Kidney glomerular epithelial cell (primary cell): ENCODE measurements at places on chromosomes 16 and 17.

DNA sequence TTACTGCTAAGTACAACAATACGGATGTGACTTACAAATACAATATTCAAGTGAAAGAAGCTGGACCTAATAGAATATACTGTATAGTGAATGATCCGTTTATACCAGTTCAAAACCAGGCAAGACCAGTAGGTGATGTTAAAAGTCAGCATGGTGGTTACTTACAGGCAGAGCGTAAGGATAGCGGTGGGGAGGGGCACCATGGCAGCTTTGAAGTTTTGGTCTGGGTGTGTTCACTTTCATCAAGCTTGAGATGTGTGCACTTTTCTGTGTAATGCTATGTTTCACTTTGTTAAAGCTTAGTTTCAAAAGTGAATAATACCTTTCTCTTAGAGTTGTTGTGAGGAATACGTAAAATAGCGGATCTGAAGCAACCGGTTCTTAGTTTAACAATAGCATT lies 16.5 kb upstream of the SLC35G3 start:
- no peak for DNase-seq

- DNase-seq: peak; percentile 41
Observed at GRCh38 chr16:87956365-87957231, 5.4 kb downstream of the BANP start.

- no peak for DNase-seq
Observed at GRCh38 chr17:67637901-67638641, 79.7 kb upstream of the NOL11 start.

- DNase-seq: no peak
Observed at GRCh38 chr16:82750068-82750467, 123.3 kb downstream of the CDH13 start.

GRCh38 chr16:88438084-88438870 lies 14.8 kb upstream of the ZFPM1 start:
- DNase-seq: no peak

DNA sequence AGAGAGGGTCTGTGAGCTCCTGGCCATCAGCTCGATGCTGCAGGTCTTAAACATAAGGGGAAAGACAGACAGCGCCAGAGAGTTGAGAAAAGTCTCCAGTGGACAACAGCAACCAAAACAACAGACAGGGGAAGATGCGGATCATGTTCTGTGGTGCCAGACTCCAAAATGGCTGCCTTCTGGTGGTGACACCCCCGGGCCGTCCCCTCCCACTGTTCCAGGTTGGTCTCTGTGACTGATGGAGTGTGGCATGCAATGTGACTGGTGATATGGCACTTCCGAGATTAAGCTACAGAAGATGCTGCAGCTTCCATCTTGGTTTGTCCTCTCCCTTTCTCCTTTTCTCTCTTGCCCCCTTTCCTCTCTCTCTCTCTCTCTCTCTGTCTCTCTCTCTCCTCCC lies 40.4 kb upstream of the RBFOX3 start:
- DNase-seq: no peak

DNA sequence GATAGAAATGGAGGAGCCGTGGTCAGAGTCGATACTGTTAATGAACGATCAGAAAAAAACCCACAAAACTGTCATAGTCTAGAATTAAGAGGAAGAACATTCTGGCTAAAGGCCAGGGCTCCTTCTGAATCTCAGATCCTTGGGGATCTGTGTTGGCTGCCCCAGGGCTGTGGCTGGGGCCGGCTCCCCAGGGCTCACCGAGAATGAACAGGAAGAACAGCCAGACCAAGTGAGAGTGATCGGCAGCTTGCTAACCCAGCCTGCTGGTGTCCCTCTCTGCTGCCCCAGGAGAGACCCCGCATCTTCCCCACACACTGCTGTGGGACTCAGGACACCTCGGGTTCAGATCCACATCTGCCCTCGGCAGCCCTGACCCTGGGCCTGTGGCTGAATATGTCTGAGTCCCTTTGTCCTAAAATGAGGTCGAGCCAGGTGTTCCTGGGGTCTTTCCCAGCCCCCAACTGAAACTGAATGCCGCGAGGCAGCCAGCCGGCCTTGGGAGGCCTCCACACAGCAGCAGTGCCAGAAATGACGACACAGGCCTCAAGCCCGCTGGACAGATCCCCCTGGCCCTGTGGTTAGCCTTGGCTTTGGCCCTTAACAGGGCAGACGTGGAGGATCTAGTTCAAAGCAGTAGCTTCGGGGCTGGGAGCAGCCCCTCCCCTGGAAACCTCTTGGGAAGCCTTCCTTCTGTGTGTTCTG lies 23.9 kb upstream of the CLEC18A start:
- DNase-seq: peak; percentile 40

DNA sequence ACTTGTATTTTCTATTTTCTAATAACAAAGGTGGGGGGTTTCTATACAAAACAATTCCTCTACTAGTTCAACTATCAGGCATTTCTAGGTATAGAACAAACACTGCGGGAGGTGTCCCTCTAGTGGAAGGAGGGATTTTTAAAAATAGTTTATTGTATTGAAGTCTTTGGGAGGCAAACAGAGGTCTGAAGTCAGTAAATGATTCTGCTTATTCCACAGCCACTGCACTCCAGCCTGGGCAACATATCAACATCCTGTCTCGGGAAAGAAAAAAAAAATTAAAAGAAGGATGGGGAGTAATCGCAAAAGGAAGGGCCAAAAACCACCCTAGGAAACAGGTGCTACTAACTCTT lies 648 bp upstream of the ERCC4 start:
- DNase-seq: peak; percentile 59

GRCh38 chr17:36675786-36676185 lies 74.4 kb downstream of the MRM1 start:
- DNase-seq: no peak

DNA sequence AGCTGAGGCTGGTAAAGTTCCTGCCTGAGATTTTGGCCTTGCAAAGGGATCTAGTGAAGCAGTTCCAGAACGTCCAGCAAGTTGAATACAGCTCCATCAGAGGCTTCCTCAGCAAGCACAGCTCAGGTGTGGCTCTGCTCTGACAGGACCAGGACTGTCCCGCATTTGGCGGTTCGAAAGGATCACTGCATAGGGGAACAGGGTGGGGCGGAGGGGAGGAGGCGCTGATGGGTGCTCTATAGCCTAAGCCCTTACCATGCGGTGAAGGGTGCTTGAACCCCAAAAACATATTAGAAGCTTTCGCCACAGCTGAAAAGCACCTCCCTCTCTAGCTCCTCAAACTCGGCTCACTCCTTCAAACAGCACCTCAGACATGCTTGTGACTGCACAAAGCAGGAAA lies 29.9 kb upstream of the ENDOV start:
- DNase-seq: no peak

DNA sequence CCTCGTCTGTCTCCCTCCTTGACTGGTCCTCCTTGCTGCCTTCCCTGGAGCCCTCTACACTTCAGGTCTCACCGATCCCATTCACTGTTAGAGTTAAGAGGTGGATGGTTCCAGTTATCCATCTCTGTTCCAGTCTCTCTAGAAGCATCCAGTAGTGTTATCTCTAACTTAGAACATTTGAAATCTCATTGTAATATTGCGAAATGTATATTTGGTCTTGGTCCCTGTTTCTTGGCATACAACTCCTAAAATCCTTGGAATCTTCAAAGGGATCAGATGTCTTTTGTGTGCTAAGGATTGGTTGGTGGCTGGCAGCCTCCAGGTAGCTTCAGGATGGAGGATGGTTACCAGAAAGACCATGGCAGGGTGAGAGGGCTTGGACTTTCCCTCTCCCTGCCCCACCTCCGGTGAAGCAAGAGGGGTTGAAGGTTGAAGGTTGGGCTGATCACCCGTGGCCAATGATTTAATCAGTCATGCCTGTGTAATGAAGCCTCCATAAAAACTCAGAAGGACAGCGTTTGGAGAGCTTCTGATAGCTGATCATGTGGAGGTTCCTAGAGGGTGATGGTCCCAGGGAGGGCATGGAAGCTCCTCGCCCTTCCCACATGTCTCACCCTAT lies 59.1 kb downstream of the NTN1 start:
- no peak for DNase-seq

- peak; percentile 80 for DNase-seq
Observed at GRCh38 chr16:51151961-51152663, 1.0 kb upstream of the SALL1 start.

- peak; percentile 57 for DNase-seq
Observed at GRCh38 chr16:86576591-86577313, 1.6 kb upstream of the FOXL1 start.

- peak; percentile 3 for DNase-seq
Observed at GRCh38 chr17:7825206-7825990, 8.6 kb upstream of the KDM6B start.

DNA sequence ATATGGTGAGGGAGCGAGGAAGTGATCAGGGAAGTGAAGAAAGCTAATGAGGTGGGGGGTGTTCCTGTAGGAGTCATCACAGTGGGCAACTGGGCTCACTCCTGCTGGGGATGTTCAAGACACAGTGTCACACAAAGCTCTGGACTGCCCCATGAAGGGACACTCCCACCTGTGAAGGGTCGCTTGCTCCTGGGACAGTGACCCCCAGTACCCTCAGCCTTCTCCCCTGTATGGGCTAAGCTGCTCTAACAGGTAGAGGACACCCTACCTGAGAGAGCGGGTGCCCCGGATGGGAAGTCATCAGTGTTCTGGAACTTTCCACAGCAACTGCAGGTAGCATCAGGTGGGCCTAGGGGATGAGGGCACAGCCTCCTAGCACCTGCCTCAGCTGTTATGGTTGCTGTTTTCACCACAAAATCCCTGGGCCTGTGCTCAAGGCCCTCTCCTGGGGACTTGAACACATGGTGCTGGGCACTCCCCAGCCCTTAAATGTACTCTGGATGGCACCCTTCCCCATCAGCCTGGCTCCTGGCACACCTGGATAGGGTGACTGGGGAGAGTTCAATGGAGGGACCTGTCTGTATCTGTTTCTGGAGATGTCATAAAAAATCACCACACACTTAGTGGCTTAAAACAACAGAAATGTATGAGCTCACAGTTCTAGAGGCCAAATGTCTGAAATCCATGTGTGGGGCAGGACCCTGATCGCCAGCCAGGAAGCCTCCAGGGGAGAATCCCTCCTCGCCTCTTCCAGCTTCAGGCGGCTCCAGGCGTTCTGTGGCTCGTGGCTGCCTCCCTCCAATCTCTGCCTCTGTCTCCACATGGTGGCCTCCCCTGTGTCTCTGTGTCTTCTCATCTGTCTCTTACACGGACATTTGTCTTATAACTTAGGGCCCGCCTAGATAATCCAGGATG lies 104.0 kb upstream of the CDH5 start:
- no peak for DNase-seq

GRCh38 chr17:29837531-29837930 lies 92.5 kb downstream of the SSH2 start:
- DNase-seq: no peak

- DNase-seq: no peak
Observed at GRCh38 chr17:65956814-65957213, 235.1 kb downstream of the CEP112 start.

GRCh38 chr16:85527767-85528297 lies 85.3 kb upstream of the GSE1 start:
- no peak for DNase-seq

GRCh38 chr16:88070989-88071625 lies 119.9 kb downstream of the BANP start:
- DNase-seq: no peak

DNA sequence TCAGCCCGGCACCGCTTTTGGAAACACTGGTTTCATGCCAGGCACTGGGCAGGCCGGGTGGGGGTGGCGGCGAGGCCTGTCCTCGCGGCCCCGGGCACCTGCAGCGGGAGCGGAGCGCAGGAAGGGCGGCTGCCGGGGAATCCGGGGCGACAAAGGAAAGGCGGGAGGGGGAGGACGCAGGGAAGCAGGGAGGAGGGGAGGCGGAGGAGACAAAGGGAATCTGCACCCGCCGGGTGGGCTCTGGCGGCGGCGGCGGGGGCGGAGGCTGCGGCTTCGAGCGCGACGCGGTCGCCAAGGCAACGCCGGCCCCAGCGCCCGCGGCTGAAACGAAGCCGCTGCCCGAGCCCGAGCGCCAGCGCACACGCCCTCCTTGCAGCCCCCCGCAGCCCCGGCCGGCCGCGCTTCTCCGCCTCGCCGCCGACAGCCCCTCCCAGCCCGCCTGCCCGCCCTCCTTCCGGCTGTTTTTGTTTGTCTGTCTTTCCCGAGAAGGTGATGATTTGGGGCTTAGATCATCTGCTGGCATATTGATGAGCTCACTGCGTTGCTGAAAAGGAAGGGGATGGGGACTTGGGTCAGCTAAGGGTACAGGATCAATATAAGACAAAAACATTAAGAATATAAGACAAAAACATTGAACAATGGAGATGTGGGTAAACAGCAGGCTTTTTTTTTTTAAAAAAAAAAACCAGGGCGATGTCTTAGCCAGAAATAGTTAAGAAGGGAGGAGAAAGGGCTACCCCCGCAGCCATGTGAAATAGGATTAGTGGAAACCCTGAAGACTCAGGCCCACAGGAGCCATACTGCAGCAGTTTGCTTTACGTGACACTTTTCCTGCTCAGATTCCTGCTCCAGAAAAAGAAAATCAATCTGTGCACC lies 32.7 kb downstream of the CDK5R1 start:
- DNase-seq: peak; percentile 35

- DNase-seq: no peak
Observed at GRCh38 chr17:73064084-73064938, 28.2 kb downstream of the SLC39A11 start.

DNA sequence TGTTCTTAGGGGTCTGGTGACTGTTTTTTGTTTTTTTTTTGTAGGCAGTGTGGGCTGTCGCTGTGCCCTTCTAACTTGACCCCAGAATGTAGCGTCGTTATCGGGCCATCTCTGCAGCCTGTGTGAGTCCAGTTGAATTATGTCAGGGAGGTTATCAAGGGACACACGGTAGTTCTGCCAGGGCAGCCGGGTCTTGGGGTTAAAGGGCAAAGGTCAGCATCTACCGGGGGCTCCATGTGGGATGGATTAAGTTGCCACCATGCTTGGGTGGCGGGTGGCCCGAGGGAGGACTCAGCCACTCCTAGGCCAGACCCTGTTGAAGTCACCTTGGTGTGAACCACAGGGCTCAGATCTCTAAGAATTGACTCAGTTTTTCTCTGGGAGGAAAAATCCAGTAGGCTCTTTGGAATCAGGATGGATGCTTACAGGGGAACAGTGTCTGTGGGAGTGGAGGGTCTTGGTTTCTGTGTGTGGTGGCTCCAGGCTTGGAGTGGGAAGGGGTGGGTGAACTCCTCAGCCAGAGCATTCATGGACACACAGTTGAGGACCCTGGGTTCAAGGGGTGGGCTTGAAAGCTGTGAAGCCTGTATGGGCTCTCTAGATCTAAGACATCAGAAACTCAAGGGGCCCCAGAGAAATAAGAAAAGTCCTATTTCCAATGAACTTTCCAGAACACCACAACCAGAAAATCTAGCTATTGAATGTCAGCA lies 191.7 kb downstream of the IRF8 start:
- DNase-seq: no peak

- no peak for DNase-seq
Observed at GRCh38 chr17:6701719-6702118, 11.4 kb downstream of the SLC13A5 start.

- peak; percentile 49 for DNase-seq
Observed at GRCh38 chr16:89860747-89861304, 12.6 kb upstream of the TCF25 start.

- DNase-seq: no peak
Observed at GRCh38 chr17:20300436-20300934, 166.9 kb downstream of the LGALS9B start.

- DNase-seq: peak; percentile 25
Observed at GRCh38 chr17:7440113-7440833, 961 bp downstream of the FGF11 start.
